Activated T-cell treated with anti-CD3 and anti-CD28 coated beads, Interleukin-2, amount 50 U/mL, for 72 hours (primary cell): ENCODE measurements at places on chromosomes 11 and 22. TPM values are rescaled to one million over a fixed set of nuclear protein-coding genes. Genes with fewer than 3 reads are reported as not detected.

- no peak for DNase-seq
Measured at GRCh38 chr11:126147208-126148111, 64.0 kb downstream of the RPUSD4 start.

DNA sequence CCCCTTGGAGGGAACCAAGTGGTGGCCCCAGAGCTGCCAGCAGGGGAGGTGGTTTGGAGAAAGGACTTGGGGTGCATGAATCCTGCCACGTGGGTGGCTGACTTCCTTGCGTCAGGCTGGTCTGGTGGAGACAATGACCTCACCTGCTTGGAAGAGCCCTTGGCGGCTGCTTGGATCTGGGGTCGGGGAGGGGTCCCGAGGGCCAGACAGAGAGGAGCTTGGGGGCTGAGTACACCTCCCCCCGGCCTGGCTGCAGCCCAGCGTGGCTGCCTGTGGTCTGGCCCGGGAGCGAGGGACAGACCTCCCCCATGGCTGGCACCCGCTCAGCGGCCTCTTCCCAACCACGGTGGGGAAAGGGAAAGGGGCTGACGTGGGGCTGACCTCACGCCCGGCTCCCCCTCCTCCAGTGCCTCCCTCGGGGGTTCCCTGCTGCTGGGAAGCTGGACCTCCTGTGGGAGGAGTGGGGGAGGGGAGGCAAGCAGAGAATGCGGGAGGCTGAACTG lies 13.8 kb downstream of the LIF start:
- DNase-seq, result no peak

DNA sequence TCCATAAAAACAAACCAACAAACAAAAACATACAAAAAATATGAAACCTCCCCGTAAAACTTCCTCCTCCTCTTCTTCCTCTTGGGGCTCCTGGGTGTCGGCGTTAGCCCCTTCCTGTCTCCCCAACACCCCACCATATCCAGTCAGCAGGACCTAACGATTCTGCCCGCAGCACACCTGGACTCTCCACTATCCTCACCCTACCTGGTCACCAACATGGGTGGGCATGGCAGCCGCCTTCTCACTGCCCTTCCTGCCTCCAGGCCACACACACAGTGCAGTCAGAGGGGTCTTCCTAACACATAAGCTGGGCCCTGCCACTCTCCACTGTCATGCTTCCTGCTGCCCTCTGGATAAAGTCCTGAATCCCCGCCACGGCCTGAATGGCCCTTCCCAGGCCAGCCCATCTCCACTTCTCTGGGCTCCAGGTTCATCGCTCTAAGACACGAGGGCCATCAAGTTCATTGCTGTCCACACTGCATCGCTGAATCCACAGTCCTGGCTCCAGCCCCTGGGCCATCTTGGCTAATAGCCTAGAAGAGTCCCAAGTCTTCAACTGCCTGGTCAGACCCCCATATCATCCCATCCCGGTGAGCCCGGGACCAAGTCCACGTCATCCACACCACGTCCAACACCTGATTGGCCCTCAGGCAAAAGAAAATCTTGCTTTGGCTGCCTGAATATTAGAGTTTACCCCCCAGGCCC lies 76.2 kb downstream of the IGLL1 start:
- DNase-seq, result no peak

DNA sequence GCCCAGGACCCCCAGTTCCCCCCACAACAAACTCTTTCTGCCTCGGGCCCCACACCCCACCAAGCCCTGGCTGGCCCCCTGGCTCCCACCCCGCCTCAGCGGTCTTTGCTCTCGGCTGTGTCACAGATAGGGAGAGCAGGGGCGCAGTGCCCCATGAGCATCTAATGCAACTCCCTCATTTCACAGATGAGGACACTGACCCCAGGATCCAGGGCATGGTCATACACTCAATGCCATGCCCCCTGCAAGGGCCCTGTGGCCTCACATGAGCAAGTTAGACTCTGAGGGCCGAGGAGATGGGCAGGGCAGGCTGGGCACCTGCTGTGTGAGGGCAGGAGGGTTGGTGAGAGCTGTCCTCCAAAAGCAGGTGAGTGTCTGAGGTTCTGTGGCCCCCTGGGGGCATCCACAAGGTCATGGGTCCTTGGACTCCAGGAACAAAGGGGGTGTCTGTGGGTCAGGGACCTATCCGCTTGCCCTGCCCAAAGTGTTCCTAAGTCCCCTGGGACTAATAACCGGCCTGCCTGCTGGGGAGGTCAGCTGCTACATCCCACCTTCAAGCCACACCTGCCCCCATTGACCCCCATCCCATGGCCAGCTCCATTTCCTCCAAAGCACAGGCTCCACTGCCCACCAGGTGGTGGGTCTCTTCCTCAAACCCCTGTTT lies 2.5 kb downstream of the MIF start:
- DNase-seq, result no peak

- DNase-seq, result no peak
Measured at GRCh38 chr11:22006901-22007300, 186.0 kb upstream of the ANO5 start.

DNA sequence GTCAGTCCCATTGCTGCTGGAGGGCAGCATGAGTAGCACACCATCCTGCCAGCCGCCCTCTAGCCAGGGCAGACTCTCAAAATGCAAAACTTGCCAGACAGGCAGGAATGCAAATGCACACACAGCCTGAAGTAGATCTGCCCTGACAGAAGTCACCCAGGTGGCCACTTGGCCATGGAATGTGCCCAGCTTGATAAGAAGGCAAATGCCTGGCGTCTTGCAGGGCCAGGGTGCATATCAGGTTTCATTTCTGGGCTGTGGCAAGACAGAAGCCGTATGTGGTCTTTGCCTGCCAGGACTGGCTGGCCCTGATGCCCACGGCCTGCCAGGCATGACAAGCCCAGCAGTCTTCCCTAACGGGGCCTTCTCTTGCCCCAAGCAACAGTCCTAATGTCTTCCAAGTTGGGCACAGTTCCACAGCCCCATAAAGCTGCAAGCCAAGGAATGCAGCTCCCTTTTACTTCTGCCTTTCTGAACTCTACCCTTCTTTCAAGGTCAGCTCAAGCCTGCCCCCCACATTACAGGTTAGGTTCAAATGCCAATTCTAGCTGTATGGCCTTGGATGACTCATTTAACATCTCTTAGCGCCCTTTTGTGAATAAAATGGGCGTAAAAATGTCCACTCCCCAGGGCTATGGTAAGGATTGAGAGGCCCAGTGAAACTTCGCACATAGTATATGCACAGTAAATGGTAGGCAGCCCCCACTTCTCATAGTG lies 29.7 kb downstream of the POU2AF3 start:
- DNase-seq, result no peak

DNA sequence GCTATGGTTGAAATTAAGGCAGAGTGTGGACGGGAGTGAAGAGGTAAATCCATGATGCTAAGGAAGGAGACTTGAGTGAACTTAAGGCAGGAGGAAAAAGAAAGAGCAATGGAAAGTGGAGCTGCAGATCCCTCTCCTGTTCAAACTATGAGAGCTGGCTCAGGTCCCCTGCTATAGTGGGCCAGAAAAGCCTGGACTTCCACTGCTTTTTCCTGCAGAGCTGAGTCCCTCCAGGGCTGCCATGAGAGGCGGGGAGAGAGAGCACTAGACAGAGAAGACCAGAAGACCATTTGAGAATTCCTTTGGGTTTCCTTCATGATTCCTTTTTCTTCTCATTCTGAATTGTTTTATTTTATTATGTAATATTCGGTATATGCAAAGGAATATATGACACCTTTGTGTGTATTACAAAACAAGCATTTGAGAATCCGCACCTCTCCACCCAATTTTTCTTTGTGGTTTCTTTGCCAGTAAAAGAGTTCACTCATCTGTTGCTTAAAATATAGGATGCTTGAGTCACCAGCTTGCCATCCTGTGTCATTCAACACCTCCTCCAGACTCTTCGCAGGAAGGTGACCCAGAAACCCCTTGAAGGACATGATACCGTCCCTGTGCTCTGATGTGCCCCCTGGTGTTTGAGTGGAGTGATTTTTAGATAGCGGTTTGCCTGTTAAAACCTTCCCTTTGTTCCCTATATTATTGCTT lies 24.4 kb downstream of the SREBF2 start:
- DNase-seq, result peak; percentile 89

GRCh38 chr11:57527056-57527631 lies 3.4 kb downstream of the TIMM10 start:
- peak; percentile 76 for DNase-seq

DNA sequence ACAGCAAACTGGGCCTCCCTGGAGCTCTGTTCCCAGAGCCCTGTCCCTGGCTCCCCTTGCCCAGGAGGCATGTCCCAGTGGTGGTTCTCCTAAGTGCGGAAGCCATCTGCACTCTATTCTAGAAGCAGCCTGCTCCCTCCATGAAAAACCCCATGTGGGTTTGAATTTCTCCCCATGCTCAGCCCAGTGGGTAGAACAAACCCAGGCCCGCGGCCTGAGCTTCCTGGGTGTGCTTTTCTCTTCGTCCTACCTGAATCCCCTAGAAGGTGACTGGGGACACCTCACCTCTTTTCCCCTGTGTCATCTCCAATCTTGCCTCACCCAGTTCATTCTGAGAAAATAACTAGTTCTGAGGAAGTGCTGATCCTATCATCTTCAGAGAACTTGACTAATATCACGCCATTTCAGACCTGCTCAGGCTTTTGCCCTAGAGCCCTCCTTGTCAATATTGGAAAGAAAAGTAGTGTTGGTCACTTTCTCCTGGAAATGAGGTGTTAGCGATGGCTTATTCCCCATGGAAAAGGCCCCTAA lies 15.9 kb downstream of the IL10RA start:
- peak; percentile 76 for DNase-seq

DNA sequence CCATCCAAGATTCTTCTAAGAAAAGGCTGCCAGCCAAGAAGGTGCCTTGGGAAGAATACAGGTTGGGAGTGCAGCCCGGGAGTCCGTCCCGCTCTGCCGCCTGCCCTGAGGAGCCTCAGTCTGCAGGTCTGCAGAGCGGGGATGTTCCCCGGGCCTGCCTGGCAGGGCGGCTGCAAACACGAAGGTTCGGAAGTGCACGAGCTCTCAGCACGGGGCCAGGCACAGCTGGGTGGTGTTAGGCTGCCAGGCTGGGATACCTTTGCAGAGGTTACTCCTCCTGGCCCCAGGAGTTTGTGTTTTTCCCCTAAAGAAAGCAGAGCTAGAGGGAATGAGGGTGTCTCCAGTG lies 9.4 kb upstream of the PRR5 start:
- no peak for DNase-seq

DNA sequence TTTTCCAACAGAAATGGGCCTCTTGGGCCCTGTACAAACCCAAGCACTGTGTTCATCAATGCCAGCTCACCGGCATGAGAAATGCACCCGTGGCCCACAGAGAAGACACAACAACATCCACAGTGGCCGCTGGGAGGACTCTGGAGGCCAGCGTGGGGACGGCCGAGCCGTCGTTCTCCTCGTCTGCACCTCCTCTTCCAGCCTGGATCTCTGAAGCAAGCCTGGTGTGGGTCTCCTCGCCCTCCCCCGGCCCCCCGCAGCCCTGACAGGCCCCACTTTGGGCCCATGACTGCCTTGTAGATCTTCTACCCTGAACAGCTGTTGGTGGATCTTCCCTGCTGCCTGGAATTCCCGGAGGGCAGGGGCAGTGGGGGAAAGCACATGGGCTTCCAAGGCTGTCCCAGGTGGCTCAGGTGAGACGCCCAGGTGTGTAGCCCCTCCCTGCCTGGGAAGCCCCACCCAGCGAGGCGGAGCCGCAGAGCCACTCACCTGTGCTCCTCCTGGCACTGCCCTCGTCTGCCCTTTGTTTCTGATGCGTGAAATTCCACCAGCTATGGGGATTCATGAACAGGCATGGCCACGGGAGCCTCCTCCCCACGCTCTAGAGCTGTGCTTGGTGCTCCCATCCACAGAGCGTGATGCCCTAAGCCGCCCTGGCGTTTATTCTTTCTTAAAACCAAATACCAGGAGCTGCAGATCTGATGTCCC lies 225.9 kb downstream of the BRD1 start:
- DNase-seq, result no peak

DNA sequence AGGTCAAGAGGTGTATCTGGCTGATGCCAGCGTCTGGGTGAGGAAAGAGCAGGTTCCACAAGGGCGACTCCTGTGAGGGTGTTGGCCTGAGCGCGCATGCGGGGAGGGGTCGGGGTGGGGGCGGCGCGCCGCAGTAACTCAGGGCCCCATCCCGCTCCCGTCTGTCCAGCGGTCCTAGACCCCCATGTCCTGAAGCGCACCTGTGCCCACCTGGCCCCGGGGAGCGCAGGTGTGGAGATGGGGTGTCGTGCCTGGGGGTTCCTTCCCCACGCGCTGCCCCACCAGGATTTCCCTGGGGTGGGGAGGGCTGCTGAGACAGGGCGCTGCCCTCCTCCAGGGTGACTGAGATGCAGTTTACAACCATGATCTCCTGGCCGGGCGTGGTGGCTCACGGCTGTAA lies 20.9 kb downstream of the RNH1 start:
- no peak for DNase-seq

Gene KCNK4
- total RNA-seq, result not detected

Gene RFPL2
- total RNA-seq, result 0.50 TPM

Gene TMEM25
- 18.1 TPM for total RNA-seq

Gene GGT5
- 0.37 TPM for total RNA-seq
